ENCODE measurements at places on chromosomes 7 and 10.

DNA sequence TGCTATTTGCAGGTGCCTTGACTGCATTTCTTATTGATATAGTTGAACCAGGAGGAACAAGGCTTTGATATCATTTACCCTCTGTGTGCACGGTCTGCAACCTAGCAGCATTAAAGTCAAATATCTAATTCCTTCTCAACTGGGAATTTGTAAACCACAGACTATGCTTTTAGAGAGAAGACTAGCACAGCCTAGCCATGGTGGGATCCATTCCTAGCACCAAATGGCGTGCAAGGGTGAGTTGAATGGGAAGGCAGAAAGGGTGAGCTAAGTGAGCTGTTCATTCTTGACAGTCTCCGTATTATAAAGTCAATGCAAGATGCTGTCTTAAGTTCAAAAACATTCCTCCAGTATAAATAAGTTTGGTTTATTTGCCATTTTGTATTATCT is 2.9 kb downstream of the ZNF365 start:
- no peak for DNase-seq

DNA sequence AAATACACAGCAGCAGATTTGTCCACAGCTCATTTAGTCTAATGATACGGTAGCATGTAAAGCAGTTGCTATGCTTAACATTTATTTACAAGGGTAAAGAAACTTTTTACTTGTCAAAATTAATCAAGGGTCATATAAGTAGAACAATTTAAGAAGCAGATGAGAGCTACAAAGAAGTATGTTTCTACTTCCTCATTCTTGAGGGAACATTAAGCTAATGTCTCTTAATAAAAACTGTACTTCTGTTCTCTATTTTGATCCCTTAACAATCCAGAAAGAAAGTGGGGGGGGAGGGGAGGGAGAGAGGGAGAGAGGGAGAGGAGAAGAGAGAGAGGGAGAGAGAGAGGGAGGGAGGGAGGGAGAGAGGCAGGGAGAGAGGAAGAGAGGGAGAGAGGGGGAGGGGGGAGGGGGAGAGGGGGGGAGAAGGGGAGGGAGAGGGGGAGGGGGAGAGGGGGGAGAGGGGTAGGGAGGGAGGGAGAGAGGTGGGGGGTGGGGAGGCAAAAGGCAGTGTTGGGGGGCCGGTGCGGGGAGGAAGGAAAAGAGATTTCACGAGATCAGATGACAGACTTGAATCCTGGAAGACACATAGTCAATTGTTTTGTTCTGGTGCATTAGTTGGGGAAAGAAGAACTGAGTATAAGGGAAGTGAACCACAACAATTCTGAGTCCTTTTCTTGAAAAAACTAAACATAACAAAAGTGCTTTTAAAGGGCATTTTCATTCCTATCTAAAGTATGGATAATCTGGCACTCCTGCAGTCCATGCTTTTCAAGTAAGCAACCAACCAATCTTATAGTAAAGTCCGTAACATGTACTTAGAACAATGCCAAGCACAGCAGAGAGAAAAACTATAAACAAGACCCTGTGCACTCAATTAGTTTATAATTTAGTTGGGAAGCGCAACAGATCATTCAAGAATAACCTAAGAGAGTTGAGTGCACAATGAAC is 128.0 kb downstream of the USP6NL start:
- DNase-seq, result no peak

GRCh38 chr10:110632591-110633215 is 11.4 kb upstream of the RBM20 start:
- DNase-seq, result no peak

DNA sequence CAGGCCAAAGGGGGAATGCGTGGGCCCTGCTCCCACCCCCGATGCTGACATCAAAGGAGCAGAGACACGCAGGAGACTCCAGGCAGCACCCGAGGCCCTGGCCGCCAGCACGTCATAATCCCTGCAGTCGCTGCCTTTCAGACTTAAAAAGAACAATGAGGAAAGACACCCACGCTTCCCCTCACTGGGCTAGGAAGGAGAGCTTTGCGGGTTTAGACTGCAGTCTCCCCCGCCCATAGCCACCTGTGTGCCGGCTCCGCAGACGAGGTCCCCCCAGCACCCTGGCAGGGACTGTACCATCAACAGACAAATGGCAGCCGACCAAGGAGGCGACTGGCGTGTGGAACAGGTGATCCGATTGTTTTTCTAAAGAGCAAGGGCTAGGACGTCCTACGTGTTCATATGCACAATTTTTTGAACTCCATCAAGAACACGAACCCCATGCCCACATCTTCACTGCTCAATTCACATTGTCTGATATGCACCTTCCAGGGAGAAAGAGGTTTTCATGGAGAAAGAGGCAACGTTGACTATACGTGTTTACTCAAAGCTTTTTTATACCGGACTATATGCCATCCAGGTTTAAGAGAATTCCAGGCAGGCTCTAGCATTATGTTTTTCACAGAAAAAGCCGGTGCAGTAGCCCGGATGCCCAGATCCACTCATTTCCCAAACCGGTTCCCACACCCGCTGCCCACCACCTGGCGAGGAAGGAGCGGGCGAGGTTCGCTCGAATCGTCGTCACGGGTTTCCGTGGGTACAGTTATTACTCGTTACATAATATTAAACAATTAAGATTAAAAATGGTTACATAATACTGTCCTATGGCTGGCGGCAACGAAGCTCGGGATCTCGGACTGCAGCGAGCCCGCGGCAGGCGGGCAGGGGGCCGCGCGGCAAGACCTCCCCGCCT is 1.1 kb downstream of the GRB10 start:
- DNase-seq, result peak; percentile 16

GRCh38 chr10:60618861-60619260 is 159.4 kb upstream of the CDK1 start:
- DNase-seq, result no peak

Measured in activated T-cell treated with anti-CD3 and anti-CD28 coated beads, Interleukin-2, amount 50 U/mL, for 72 hours (primary cell).